Upper lobe of left lung (tissue), 6 donors: ENCODE measurements at places on chromosomes 7 and 10. TPM values are rescaled to one million over a fixed set of nuclear protein-coding genes. Genes with fewer than 3 reads are reported as not detected.
A peak's percentile ranks its signal among the peaks of the same experiment; 100 is the strongest.

GRCh38 chr7:106978425-106979420 lies 65.8 kb upstream of the PRKAR2B start:
- no peak overlapping the region for H3K4me3 ChIP-seq
- no peak overlapping the region for H3K27ac ChIP-seq
- H3K4me1 ChIP-seq = no peaks in the 10 kb centered on the region

GRCh38 chr7:51276967-51277366 lies 39.6 kb downstream of the COBL start:
- H3K27me3 ChIP-seq = no peaks in the 10 kb centered on the region
- no peak for DNase-seq
- no peak overlapping the region for H3K4me3 ChIP-seq

AOC1 gene
- total RNA-seq = not detected

- no peak overlapping the region for H3K4me3 ChIP-seq
- no peak for DNase-seq
- H3K27me3 ChIP-seq = no peaks in the 10 kb centered on the region
- no peaks in the 10 kb centered on the region for H3K36me3 ChIP-seq
- H3K4me1 ChIP-seq = peaks cover 16% of the 10 kb centered on the region
- no peak overlapping the region for H3K27ac ChIP-seq
Measured at GRCh38 chr7:76261931-76262330, 40.5 kb upstream of the HSPB1 start.

AOAH gene
- total RNA-seq = 24.6 TPM

GRCh38 chr10:28878236-28878970 lies 201.1 kb downstream of the BAMBI start:
- no peak for DNase-seq
- H3K36me3 ChIP-seq = no peaks in the 10 kb centered on the region
- H3K27ac ChIP-seq = no peak overlapping the region
- H3K4me3 ChIP-seq = no peak overlapping the region
- H3K4me1 ChIP-seq = peaks cover 8% of the 10 kb centered on the region

DNA sequence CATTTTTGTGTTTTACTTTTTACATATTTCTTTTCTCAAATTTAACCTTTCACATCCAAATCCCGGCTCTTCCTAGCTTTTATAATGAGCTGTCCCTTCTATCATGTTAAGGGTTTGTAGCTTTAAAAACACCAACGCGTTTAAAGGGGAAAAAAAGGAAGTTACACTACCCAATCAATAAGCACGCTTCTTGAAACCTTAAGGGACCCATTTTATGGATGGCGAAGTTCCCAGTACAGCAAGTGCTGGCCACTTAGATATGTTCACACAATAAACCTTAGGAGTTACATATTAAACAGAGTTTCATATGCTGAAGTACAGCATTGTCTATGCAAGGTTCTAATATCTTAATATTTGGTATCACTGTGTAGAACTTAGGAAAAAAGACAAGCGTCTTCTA lies 1.8 kb downstream of the GNG11 start:
- peaks cover 5% of the 10 kb centered on the region for H3K27me3 ChIP-seq
- peaks cover 3% of the 10 kb centered on the region for H3K4me1 ChIP-seq
- peak overlapping the region; percentile 87 for H3K27ac ChIP-seq
- no peaks in the 10 kb centered on the region for H3K36me3 ChIP-seq
- no peak for DNase-seq
- peak overlapping the region; percentile 58 for H3K4me3 ChIP-seq

NCF1 gene
- 21.2 TPM for total RNA-seq

GRCh38 chr10:95788830-95789229 lies 32.9 kb downstream of the ENTPD1 start:
- H3K27me3 ChIP-seq = no peaks in the 10 kb centered on the region
- H3K27ac ChIP-seq = no peak overlapping the region
- no peaks in the 10 kb centered on the region for H3K36me3 ChIP-seq
- DNase-seq = no peak
- peaks cover 12% of the 10 kb centered on the region for H3K4me1 ChIP-seq
